ENCODE measurements at places on chromosomes 2 and 18.

GRCh38 chr2:226730481-226730880 is 69.1 kb downstream of the IRS1 start:
- no peak for DNase-seq

GRCh38 chr2:230496891-230497290 is 80.9 kb downstream of the SP100 start:
- DNase-seq = peak; percentile 29

- no peak for DNase-seq
Measured at GRCh38 chr2:8517850-8518498, 163.9 kb upstream of the ID2 start.

- DNase-seq = no peak
Measured at GRCh38 chr2:70473101-70473722, 80.4 kb downstream of the TGFA start.
